ENCODE measurements at places on chromosomes 2 and 18.
A peak's percentile ranks its signal among the peaks of the same experiment; 100 is the strongest.

GRCh38 chr2:20491739-20492531 lies 45.1 kb downstream of the RHOB start:
- no peak for DNase-seq

- DNase-seq = no peak
These were observed 24.8 kb upstream of the EFEMP1 start for GRCh38 chr2:55948176-55948923.

- DNase-seq = no peak
These were observed 89.9 kb upstream of the TMEM247 start for GRCh38 chr2:46389417-46389916.

DNA sequence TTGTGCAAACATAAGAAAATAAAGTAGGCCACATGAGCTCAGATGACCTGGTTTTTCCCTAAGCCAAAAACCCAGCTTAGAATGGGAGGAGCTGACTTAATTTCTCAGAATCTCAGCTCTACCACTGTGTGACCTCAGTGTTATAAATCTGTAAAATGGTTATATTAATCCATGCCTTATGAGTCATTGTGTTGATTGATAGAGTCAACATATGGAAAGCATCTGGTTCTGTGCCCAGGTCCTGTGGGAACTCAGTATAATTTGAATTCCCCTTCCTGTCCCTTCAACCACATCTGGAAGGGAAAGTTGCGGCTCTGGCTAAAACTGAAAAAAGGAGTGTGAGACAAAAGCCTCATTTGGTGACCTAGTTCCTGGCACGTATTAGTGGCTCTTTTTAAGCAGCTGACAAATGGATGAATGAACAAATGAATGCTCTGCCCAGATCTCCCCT lies 25.7 kb downstream of the TMEM177 start:
- peak; percentile 30 for DNase-seq

GRCh38 chr2:147439986-147440385 lies 404.8 kb upstream of the ACVR2A start:
- no peak for DNase-seq

GRCh38 chr18:62387257-62387656 lies 62.1 kb downstream of the TNFRSF11A start:
- DNase-seq = no peak

DNA sequence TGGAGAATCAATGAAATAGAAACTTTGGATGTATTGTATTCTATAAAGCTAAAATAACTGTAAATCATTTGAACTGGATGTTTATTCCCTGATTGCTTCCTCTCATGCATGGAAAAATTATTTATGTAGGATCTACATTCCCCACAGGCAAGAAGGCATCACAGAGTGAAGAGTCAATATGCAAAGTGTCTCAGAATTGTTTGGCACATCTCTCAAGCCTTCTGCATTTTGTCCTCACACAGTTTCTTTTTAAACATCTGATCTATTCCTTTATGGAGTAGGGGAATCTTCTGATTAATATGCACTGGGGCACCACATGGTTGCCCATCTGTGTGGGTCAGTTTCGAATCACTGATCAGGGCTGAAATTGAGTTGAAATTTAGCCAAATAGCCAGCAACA lies 465.4 kb downstream of the ZNF804A start:
- no peak for DNase-seq

- no peak for DNase-seq
These were observed 45.2 kb downstream of the ACVR1 start for GRCh38 chr2:157830696-157831570.

DNA sequence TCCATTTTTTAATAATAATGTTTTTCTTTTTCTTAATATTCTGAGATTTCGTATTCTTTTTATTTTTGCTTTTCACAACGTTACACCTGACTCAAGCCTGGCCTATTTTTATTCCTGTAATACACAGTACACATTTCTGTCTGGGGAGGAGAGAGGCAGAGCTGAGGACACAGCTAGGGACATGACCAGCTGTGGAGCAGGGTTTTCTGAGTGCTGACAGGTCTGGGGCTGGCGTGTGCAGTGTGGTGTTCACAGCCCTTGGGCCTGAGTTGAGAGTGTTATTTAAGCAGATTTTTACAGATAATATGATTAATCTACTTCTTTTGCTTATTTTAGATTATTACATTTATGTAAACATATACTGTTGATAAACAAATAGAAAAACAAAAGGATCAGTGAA lies 55.9 kb downstream of the ZAP70 start:
- DNase-seq = no peak

GRCh38 chr2:67878743-67879142 lies 184.1 kb downstream of the C1D start:
- DNase-seq = no peak

- no peak for DNase-seq
These were observed 22.5 kb upstream of the TRAPPC8 start for GRCh38 chr18:31965316-31965970.

DNA sequence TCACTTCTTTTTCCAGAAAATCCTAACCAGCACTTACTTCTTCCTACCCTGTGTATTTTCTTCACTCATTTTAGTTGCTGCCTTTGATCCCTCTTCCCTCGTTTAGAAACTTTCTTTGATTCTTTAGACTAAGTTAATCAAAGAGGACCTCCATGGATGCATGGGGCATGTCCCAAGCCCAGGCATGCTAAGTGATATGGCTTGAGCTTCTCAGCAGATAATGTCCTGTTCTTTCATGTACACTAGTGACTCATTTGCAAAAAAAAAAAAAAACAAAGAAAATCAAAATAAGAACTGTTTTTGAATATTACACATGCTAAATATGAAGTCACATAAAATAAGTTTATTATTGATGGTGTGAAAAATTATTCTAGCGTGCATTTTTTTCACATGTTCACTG lies 800.9 kb downstream of the SATB2 start:
- DNase-seq = no peak

GRCh38 chr18:61064911-61065310 lies 268.3 kb upstream of the CDH20 start:
- no peak for DNase-seq

GRCh38 chr18:59049721-59050660 lies 89.7 kb upstream of the SEC11C start:
- no peak for DNase-seq

- DNase-seq = no peak
These were observed 206.8 kb upstream of the HDAC4 start for GRCh38 chr2:239607517-239608191.

- DNase-seq = no peak
These were observed 50.5 kb downstream of the USP37 start for GRCh38 chr2:218517434-218518206.

DNA sequence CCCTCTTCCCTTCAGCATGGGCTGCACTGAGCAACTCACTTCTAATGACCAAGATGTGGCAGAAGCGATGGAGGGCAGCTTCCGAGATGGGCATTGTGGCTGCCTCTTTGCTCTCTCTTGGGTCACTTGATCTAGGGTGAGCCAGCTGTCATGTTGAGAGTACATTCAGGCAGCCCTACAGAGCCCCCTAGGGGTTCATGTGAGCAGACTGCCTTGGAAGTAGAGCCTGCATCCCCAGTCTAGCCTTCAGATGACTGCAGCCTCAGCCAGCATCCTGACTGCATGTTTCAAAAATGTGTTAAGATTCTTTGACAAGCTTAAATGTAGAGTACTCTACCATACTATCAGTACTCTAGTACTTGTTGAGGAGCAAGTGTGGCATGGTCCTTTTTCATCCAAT lies 143.9 kb downstream of the NCK2 start:
- DNase-seq = no peak

- no peak for DNase-seq
These were observed 238.1 kb upstream of the EPHA4 start for GRCh38 chr2:221810245-221810644.

DNA sequence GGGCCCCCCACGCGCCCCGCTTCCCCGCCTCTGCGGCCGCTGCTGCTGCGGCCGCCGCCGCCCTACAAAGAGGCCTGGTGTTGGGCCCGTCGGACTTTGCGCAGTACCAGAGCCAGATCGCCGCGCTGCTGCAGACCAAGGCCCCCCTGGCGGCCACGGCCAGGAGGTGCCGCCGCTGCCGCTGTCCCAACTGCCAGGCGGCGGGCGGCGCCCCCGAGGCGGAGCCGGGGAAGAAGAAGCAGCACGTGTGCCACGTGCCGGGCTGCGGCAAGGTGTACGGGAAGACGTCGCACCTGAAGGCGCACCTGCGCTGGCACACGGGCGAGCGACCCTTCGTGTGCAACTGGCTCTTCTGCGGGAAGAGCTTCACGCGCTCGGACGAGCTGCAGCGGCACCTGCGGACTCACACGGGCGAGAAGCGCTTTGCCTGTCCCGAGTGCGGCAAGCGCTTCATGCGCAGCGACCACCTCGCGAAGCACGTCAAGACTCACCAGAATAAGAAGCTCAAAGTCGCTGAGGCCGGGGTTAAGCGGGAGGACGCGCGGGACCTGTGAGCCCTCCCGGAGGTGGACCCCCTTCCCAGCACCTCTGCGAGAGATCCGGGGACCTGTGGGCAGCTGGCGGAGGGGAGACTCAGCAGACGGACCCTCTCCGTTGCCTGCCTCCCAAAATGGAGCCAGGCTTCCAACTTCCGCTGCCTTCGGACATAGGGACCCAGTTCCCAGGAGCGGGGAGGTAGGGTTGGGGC lies 1.9 kb downstream of the SP5 start:
- DNase-seq = no peak

- no peak for DNase-seq
These were observed 899 bp downstream of the RAX start for GRCh38 chr18:59272221-59272888.

DNA sequence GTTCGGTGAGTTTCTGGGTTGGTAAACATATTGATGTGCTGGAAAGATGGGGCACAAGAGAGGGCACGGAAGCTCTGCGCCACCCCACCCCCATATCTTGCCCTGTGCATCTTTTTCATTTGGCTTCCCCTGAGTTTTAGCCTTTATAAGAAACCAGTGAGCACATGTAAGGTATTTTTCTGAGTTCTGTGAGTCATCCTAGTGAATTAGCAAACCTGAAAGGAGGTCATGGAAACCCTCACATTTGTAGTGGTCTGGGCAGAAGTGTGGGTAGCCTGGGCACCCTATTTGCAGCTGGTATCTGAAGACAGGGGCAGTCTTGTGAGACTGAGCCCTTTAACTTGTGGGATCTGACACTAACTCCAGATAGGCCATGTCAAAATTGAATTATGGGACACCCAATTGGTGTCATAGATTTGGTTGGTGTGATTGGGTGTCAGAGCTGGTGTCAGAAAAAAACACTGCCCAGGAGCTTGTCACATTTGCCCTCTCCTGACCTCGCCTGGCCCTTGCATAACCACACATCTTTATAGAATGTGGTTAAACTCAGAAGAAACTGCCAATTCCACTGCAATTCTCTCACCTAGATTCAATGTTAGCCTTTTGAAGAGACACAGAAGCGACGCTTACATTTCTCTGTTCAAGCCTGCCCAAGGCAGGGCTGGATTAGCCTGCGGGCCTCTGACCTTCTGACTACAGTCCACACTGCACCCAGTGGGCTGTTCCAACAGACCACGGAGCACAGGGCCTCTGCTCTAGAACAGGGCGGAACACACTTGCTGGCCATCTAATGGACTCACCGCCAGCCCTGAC lies 12.0 kb upstream of the GALM start:
- peak; percentile 25 for DNase-seq

All from CD8-positive, alpha-beta memory T cell (primary cell).